Stimulated activated memory B cell treated with anti-CD40 and anti-IgM and Interleukin-4, amounts not matched to agents 10 μg/mL and 1 μg/mL and 100 μg/mL, for 72 hours (primary cell): ENCODE measurements at places on chromosomes 12 and 14.

DNA sequence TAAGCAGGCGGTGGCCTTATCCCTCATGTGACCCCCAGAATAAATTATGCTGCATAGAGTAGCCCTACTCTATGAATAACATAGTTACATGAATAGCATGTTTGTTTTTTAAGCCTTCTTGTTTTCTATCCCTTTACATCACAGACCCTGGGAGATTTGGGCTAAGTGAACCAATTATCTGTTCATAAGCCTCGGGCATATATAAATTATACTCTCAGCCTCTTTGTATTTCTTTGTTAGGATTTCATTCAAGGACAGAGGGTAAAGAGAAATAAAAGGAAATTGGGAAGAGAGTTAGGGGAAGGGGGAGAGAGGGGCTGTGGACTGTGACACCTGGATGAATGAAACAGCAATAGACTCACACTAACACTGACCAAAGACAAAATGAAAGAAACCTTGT lies 35.3 kb upstream of the RTRAF start:
- ATAC-seq = no peak

DNA sequence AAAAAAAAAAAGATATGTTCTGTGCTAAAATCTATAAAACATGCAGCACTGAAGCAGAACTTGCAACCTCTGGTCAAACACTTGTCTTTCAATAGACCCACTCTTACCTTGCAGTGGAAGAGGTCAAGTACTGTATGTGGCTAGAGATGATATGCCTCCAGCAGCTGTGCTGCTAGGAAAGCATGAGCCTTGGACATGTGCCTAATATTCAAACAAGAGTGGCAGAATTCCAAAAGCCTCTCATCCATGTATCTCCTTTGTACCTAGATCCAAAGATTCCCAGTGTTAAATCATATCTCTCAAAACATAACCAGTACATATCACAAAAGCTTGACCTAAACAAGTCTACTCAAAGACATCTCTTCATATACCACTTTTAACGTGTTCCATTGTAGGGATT lies 105.0 kb upstream of the CPNE8 start:
- no peak for ATAC-seq

- no peak for ATAC-seq
These were observed 845 bp downstream of the L3HYPDH start for GRCh38 chr14:59483363-59483762.

DNA sequence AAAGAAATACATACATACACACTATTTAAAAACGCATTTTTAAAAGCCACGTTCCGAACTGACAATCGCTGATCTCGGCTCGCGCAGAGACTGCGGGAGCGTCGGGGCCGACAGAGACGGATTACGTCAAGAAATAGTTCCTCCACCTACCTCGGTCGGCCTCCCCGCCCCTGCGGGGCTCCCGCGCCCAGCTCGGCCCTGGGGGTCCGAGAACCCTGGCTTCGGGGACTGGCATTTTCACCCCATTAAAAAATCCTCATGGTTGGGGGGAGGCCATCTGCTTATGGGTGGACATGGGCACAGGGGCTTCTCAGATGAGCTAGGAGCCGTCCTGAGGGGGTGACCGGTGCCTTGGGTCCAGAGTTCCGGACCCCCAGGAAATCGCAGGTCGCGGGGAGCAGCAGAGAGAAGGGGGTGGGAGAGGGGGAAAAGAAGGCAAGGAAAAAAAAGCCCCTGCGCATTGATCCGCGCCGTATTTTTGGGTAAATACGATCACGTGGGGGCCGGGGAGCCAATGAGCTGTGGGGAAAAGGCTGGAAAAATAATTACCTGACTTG lies 324 bp upstream of the HOXC9 start:
- no peak for ATAC-seq

DNA sequence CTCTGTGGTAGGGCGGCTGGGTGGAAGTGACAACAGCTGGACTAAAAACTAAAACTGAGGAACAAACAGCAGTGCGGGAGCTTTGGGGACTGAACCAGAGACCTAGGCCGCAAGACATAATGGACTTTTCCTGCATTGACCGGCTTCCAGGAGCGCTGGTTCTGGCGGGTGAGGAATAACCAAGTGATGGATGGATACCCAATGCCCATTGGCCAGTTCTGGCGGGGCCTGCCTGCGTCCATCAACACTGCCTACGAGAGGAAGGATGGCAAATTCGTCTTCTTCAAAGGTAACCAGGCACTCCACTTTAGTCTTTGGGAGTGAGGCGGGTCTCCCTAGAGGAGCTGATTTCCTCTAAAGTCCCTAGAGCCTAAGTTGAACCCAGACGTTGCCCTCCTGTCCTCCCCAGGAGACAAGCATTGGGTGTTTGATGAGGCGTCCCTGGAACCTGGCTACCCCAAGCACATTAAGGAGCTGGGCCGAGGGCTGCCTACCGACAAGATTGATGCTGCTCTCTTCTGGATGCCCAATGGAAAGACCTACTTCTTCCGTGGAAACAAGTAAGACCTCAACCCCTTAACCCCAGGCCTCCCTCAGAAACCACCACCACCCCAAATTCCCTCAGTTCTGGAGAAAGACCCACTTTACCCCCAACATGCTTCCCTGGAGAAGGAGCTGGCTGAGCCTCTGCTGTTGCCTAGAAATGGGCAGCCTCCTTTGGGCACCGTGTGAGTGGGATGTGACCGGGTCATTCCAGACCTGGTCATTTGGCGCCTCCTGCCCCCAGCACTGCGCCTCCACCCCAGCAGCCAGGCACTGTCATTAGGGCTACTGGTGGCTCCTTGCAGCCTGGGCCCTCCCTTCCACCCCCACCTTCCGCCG lies 8.1 kb downstream of the MMP14 start:
- no peak for ATAC-seq

GRCh38 chr14:61956517-61956916 lies 194.3 kb downstream of the SNAPC1 start:
- ATAC-seq = no peak

DNA sequence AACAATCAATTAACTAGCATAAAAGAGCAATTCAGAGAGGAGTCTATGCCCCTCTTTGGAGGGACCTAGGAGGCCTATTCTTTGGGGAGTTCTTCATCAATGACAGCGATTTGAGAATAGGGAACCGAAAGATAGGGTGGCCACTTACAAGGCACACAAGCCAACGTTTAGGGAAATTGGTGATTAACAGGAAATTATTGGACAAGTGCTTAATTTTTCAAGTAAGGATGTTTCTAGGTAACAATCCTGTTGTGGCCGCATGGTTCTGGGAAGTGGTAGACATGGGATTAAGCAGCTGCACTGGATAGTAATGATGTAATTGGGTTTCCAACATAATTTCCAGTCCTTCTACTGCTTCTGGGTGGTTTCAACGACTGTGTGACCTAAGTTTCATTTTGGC lies 83.2 kb downstream of the HMGA2 start:
- ATAC-seq = no peak

GRCh38 chr14:55333711-55334485 lies 62.7 kb downstream of the FBXO34 start:
- ATAC-seq = peak; percentile 51

GRCh38 chr12:102824218-102824835 lies 92.7 kb downstream of the PAH start:
- peak; percentile 36 for ATAC-seq

DNA sequence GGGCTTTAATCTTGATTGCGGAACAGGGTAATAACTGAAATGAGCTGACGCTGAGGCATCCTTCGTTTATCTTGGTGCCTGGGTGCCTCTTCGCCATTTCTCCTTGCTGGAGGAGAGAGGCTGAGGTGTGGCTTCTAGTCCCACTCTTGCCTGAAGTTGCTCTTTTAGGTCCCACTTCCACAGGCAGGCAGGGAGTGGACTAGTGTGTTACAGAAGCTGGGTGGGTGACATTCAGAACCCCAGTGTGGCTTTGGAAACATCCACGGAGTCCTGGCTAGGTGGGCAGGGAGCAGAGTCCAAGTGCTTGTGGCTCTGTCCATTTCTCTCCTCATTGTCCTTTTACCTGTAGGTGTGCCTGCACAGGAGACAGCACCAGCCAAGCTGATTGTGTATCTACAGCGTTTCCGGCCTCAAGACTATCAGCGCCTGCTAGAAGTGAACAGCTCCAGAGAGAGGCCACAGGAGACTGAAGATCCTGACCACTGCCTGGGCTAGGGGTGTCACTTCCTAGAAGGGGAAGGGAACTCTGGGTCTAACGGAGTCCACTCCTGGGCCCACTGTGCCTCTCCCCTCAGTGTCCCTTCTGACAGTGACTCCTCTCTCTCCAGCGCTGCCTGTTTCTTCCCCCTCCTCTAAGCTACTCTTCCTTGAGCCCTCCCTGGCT lies 2.4 kb downstream of the THTPA start:
- no peak for ATAC-seq

GRCh38 chr14:75222208-75222701 lies 45.8 kb upstream of the TMED10 start:
- peak; percentile 87 for ATAC-seq

DNA sequence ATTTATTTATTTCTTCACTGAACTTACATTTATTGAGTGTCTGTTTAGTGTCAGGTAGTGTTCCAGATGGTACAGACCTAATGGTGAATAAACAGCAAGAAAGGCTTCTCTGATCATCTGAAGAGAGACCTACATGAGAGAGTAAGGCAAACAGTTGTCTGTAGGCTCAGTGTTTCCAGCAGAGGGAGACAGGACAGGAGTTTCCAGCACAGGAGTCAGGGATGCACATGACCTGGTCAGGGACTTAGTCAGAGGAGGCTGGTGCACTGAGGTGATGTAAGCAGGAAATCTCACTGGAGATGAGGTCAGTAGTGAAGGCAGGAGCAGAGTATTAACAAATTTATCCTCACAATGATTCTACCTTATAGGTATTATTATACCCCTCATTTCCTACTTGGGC lies 233.2 kb downstream of the MDGA2 start:
- no peak for ATAC-seq

- ATAC-seq = no peak
These were observed 15.5 kb downstream of the ASB2 start for GRCh38 chr14:93960774-93961438.

DNA sequence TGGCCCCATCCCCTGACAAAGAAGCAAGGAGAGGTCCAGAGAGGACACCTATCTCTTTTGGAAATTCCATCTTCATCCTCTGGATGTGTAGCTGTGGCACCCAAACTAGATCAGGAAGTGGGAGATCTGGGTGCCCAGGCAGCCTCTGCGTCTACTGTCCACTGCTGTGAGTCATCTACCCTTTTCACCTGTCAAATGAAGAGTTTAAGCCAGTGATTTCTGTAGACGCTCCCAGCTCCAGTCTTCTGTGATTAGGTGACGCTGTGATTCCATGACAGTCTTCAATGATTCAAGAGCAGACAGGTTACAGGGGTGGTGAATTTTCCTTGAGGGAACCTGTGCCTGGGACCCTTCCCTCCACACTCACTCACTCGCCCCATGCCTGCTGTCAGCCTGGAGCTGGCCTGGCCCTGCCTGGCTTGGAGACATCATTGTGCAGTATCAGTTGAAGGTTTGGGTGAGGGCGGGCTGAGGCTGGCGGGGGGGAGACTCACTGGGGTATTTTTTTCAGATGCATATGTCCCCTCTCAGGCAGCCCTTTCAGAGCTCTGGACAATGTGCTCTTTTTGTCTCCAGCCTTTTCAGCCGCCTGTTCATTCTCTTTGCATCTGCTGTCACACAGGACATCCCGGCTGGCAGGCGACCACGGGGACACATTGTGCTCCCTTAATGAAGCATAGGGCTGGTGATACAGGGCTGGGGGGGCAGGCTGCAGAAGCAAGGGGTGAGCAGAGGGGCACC lies 56.8 kb upstream of the PARP11 start:
- ATAC-seq = no peak

DNA sequence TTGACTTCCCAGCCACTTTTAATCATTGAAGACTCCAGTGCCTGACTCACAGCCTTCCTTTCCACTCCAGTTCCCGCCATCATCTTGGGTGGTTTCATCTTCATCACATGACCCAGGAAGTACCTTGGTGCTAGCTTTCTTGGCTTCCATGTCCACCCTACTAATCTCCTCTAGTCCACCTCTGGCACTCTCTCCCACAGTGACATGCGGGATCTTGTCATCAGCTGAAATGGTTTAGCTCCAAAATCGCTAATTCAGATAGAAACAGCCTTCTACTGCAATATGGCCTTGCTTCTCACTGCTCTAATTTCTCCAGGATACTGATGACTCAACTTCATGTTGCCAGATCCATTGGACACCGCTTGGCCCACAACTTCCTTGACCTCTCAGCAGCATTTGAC lies 24.5 kb downstream of the WDR20 start:
- no peak for ATAC-seq

GRCh38 chr14:67653651-67654280 lies 20.7 kb downstream of the VTI1B start:
- ATAC-seq = no peak

- no peak for ATAC-seq
These were observed 18.4 kb downstream of the USP44 start for GRCh38 chr12:95532851-95533250.

DNA sequence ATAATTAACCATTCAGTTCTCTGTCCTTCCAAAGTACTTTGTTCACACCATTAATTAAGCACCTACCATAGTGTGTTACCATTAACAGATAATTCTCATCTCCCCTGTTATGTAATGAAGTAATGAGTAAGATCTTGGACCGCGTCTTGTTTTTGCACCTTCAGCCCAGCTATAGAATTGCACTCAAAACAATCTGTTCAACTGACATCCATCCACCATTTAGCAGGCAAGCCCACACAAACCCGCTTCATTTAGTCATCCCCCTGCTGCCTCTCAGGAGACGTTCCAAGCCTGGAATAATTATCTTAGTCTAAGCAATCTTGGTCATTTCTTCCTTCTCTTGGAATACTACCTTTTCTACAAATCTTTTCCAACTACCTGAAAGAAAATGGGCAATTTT lies 74.4 kb downstream of the DUSP16 start:
- no peak for ATAC-seq

GRCh38 chr12:15852383-15852782 lies 29.8 kb upstream of the STRAP start:
- no peak for ATAC-seq

GRCh38 chr14:41609704-41610183 lies 3.1 kb downstream of the LRFN5 start:
- ATAC-seq = no peak

GRCh38 chr14:33056213-33056612 lies 117.5 kb downstream of the NPAS3 start:
- no peak for ATAC-seq

DNA sequence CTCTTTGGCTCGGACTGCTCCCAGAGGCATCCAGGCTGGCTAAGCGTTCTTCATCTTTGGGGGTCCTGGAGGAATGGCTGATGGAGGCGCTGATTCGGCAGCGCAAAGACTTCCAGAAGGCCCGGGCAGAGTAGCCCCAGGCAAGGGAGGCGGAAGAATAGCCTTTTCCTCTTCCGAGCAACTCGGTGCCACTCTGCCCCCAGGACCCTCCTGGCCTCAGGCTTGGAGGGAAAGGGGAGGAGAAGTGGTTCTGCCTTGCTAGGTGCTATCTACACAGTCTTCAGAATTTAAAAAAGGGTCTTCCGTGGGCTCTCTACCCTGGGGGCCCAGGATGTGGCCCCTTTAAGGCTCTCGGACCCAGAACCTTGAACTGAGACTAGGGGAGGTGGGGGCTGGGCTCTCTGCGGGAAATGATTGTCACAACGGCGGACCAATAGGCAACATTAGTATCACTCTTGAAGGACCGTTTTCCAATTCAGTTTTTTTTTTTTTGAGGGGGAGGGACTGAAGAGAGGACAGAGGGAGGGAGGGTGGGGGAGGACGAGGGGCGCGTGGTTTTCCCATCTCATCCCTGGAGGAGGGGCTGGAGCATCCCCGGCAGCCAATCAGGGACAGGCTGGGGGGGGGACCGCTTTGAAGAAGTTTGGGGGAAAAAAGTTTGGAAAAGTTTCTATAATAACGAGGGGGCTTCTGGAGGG lies at the start of gene NFATC4:
TSS of gene NFATC4 (plus strand) at position 671 of the 698 bp plus-strand sequence. CDS start 157 bp downstream, outside the sequence.
- no peak for ATAC-seq

GRCh38 chr12:15982071-15982470 lies 70.9 kb downstream of the DERA start:
- no peak for ATAC-seq

GRCh38 chr12:1591543-1591942 lies 2.8 kb downstream of the FBXL14 start:
- ATAC-seq = no peak
